ENCODE measurements at places on chromosomes 2 and 18.

GRCh38 chr2:104862058-104862941, 8.4 kb downstream of the POU3F3 start:
- DNase-seq: no peak

- DNase-seq: no peak
These were observed 231.8 kb upstream of the PXDN start for GRCh38 chr2:1976112-1976511.

- DNase-seq: no peak
These were observed 10.0 kb downstream of the PHOSPHO2 start for GRCh38 chr2:169704160-169704708.

GRCh38 chr2:9656270-9656766, 25.5 kb upstream of the YWHAQ start:
- DNase-seq: peak; percentile 98

DNA sequence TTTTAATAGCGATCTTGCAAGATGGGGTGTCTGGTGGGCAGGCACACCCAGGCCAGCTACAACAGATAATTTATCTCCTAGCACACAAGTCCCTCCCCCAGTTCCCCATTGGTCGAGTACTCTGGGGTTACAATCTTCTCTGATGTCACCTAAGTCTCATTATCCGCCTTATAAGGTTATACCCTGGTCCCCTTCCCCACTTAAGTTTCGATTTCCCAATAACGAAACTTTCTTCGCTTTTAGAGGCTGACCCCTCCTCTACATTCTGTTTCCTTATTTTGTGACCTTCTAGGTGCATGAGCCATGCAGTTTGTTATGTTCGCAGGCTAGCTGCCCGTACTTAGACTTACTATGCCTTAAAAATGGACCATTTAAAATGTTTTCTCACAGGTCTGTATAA, 180.1 kb downstream of the CAPN13 start:
- no peak for DNase-seq

- DNase-seq: peak; percentile 14
These were observed 616.6 kb upstream of the FSHR start for GRCh38 chr2:49770919-49771318.

GRCh38 chr2:41992671-41993434, 55.0 kb upstream of the PKDCC start:
- DNase-seq: no peak

DNA sequence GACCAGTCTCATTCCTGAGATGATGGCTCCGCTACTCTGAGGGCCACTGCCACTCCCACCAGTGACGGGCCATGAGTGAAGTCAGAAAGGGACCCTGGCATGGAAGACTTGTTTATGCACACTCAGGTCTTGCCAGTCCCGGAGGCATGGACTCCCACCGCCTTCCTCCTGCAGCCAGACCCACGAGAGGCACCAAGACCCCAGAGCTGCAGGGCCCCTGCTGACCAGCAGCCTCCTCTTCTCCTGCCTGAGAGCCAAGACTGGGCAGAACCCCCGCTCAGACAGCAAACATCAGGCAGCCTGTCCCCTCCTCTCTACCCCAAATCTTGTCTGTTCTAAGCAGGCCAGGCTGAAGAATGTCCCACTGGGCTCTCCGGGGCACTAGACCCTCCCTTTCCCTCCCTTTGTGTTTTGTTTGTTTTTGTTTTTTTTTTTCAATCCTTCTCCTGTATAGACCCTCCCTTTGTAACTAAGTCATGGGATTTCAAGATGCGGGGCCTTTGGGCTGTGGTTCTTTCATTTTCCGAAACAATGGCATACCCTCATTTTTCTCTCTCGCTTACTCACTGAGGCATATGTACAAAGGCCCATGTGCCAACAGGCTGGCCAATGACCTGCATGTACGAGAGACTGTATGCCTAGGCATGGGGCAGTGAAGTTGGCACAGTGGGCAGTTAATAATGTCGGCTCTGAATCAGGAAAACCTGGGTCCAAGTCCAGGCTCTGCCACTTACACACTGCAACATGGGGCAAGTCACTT, 24.3 kb upstream of the MAPRE3 start:
- DNase-seq: no peak

All from EH (cell line).